ENCODE measurements at places on chromosomes 4 and X.

- DNase-seq, result no peak
Measured at GRCh38 chr4:68180849-68181526, 51.3 kb upstream of the TMPRSS11F start.

- DNase-seq, result no peak
Measured at GRCh38 chr4:68951078-68951805, at the start of gene UGT2A3. UGT2A3 (minus strand) TSS chr4:68951804; CDS start chr4:68951760, 44 bp downstream.

DNA sequence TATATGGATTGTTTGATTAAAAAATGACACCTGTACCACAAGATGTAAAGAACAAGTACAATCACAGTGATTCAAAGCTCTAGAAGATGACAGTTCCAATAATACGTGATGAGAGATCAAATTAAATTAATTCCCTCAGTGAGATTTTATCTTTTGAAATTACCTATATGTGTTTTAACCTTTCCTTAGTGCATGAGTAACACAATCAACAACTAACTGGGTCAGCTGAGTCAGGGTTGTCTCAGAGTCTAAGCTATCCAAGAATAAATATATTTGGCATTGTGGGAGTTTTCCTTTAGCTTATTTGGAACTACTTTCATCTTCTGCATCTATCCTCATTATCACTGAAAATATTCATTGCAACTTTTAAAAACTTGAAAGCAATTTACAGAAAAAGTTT is 162.8 kb downstream of the WDFY3 start:
- DNase-seq, result no peak

DNA sequence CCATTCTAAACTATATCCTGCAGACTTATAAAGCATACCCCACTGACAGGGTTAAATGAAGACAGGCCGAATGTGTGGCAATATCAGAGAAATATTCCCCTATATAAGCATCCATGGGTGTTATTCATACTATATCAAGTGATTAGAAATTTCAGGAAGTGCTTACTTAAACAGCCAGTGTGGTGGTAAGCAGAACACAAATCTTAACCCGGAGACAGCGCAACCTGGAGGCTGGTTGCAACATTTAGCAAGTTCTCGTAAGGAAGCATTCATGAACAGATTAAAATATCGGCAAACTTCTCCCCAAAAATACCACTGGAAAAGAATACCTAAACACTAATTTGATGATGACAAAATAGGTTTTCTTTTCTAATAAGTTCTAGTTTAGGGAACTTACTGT is 261.2 kb downstream of the CBLL2 start:
- DNase-seq, result no peak

DNA sequence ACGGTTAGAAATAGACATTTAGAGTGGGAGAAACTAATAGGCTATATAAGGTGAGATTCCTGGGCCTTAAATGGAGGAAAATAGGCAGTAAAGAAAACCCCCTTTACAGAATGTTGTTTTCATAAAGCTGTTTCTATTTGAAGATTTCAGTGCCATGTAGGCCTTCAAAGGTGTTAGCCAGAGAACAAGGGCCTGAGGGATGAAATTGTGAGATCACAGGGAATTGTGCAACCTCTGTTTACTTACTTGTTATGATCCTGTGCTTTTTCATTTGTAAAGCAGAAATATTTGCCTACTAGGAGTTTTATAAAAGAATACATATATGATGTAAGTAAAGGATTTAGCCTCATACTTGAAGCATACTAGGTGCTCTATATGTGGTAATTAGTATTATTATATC is 272.9 kb upstream of the ARX start:
- no peak for DNase-seq

DNA sequence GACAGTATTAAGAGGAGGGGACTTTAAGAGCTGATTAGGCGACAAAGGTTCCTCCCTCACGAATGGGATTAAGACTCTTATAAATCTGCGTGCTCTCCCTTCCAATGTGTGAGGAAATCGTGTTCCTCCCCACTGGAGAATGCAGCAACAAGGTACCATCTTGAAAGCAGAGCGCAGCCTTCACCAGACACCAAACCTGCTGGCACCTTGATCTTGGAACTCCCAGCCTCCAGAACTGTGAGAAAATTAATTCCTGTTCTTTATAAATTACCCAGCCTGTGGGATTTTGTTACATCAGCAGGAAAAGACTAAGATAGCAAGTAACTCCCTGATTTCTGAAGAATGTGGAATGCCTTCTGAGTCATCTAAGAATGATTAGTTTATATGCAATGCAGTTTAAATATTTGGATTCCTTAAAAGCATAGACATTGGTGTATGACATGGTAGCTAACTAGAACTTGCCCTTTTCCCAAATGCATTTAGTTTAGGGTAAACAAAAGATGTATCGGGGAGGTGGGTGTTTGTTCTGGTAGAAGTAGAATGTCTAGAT is 86.1 kb downstream of the USP46 start:
- DNase-seq, result no peak

DNA sequence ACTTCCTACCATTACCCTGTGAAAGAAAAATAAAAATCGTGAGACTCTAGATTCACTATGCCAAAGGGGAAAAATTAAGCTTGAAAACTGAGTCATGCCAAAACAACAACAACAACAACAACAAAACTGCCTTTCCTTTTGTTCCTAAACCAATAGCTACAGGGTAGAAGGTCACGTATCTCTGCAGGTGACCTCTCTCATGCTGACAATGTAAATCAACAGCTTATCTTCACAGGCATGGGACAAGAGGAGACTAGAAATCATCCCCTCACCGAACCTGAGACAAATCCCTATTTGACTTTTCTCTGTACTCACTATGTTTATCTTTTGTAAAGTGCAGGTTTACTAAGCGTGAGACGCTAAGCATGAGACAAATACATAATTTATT is 20.5 kb upstream of the AADAT start:
- no peak for DNase-seq

DNA sequence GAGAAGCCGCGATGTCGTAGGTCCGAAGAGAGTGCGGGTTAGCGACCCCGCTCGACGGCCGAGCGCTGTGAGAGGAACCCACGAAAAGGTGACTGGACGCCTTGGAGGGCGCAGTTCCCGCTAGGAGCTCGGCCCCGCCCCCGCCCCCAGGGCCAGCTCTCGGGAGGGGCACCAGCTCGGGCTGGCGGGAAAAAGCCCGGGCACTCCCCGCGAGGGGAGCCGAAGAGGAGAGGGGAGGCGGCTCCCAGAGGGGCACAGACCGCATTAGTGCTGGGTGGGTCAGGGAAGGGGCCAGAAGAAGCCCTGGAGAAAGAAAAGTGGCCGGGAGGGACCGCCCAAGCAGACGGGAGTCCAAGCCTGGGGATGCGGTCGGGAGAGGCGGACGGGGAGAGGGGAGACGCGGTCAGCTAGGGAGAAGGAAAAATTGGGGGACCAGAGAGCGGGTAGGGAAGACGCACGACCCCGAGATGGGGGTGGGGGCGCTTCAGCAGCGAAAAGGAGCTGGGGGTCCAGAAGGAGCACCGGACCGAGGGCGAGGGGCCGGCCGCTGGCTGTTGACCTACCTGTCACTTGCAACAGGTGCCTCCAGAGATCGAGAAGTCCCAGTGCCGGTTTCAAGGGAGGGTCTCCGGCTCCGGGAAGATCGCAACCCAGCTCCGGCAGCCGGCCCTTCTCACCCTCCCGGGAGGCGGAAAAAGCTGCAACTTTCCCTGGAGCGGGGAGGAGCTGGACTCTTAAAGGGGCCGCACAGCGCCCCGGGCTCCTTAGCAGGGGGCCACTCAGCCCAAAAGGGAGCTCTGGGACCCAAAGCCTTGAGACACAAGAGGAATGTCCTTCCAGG is at the start of gene SYTL4:
SYTL4 (minus strand) TSS at position 681 of the 841 bp plus-strand sequence. CDS start 30,084 bp downstream, outside the sequence.
- DNase-seq, result no peak

DNA sequence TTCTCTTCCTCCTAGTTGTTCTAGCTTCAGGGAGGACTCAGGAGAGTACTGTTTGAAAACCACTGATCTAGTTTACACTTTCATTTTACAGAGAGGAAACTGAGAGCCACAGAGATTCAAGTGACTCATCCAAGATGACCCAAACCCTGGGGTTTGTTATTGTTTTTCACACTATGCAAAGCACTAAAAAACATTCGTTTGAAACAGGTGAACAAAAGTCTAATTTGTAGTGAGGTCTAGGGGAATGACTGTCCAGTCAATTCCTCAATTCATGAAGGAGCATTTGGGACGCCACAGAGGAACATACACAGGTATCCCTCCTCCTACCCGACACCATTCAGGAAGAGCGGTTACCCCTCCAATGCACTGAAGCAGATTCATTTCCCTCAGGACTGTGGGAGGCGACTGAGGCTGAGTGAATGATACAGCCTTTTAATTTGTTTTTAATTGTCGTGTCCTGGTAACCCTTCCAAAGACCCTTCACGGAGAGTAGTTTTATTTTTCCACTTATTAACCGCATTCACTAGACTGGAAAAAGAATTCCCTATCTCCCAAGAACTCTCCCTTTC is 30.3 kb downstream of the TLR10 start:
- DNase-seq, result no peak

- DNase-seq, result no peak
Measured at GRCh38 chr4:150337734-150338133, 244.2 kb upstream of the MAB21L2 start.

- no peak for DNase-seq
Measured at GRCh38 chrX:64150775-64151174, 54.7 kb downstream of the AMER1 start.

- no peak for DNase-seq
Measured at GRCh38 chrX:101263766-101264165, 27.4 kb downstream of the TAF7L start.

GRCh38 chr4:150079081-150079581 is 886 bp downstream of the DCLK2 start:
- DNase-seq, result no peak

Measured in stimulated activated CD4-positive, alpha-beta T cell treated with anti-CD3 and anti-CD28 coated beads, Interleukin-1b, Interleukin-23, amount 100 ng/mL, for 1 hour (primary cell).